ENCODE measurements at places on chromosomes 1 and 21.

GRCh38 chr1:30111431-30111830 lies 612.0 kb downstream of the MATN1 start:
- ATAC-seq = peak; percentile 48

- ATAC-seq = no peak
These were observed 25.1 kb upstream of the RNF186 start for GRCh38 chr1:19840228-19840627.

DNA sequence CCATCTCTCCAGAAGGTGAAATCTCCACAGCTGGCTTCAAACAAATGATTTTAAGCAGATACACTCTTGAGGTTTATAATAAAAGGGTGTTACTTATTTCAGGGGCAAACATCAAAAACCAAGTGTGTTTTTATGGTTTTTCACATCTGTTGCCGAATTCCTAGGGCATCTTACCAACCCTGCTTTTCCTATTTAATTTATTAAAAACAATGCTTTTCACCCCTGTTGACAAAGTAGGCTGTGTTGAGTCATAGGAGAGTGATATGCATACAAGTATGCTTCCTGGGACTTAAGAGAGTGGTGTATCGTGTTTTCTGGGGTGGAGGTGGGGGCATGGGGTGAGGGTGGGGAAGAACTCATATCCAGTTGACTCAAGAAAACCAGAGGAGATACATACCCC lies 29.3 kb upstream of the IL20 start:
- no peak for ATAC-seq

DNA sequence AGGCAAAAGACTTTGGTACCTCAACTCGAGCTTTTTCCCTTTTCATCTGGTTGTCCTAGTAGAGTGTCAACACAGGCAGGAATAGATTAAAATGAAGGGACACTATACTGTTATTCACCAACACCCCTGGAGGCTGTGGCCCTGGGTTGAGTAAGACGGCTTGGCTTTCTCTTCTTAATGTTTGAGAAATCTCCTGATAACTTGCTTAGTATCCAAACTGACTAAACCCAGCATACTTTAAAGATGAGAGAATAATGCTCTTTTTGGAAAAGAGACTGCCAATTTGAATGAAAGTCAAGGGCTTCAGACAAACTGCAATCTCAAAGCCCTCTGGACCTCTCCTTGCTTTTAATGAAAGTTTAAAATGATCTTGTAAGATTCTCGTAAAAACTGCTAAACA lies 2.6 kb upstream of the SLC30A1 start:
- ATAC-seq = no peak

DNA sequence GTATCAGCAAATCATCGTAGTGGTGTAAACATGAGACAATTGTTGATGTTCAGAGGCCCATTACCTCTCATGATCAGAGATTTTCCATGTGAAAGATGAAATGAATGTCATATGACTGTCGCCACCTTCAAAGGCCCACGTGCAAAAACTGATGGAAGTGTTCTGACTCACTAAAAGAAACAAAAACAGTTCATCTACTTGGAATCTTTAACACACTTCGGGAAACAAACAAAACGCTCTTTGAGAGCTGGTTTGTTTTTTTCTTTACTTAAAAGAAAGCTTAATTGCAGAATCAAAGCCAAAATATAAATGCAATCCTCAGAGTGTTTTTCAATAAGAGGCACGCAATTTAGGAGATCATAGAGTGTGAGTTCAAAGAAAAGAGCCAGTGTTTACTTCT lies 100.8 kb downstream of the PLPPR4 start:
- no peak for ATAC-seq

GRCh38 chr1:32546611-32547010 lies 7.4 kb downstream of the ZBTB8A start:
- ATAC-seq = no peak

DNA sequence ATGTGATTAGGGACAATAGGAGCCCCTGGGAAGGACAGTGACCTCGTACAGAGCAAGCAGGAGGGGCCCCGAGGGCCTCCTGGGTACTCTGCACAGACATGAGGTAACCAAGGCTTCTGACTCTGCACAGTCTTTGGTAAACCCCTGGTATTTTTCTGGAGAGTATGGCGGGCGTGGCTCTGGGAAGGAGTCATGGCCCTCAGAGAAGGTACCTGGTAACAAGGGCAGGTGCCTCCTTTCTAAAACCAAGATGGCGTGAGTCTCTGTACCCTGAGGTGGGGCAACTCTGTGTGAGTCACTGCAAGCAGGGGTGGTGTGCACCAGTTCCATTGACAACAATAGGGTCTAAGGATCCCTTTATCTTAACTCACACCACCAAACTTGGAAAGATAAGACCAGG lies 39.9 kb upstream of the SLC19A1 start:
- ATAC-seq = no peak

- ATAC-seq = peak; percentile 50
These were observed 14.3 kb upstream of the CD34 start for GRCh38 chr1:207925210-207925609.

DNA sequence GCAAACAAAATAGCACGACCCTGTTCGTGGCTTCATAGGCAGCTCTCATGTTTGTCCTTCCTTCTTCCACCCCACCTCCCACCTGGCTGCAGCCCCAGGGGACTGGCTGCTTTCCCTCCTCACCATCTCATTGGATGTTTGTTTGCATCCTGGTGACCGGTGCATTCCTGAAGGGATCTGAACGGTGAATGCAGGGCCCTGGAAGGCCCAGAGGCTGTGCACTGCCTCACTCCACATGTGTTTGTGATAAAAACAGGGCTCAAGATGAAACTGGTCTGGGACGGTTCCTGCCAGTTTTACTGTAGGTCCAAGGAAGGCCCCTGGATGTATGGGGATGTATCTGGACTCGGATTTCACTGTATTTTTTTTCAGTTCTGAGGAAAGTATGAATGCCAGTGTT lies 42.8 kb downstream of the CNN3 start:
- peak; percentile 27 for ATAC-seq

- ATAC-seq = no peak
These were observed 5.2 kb upstream of the DENND2D start for GRCh38 chr1:111205714-111206050.

DNA sequence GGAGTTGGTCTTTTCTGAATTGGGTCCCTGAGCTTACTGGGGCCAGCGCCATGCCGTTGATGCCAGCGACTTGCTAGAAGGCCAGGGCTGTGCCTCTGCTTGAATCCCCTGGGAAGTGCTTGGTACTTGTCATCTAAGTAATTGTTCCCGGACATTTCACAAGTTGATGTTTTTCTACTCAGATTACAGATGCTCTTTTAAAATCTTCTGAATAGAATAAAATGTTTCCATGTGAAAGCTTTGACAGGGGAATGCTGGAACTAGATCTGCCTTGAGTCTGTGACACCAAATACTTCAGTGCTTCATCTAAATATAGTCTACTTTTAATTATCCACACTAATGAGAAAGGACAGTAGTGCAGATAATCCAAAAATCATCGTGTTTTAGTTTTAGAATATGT lies 38.3 kb downstream of the PTGFRN start:
- no peak for ATAC-seq

GRCh38 chr1:47337350-47337749 lies 3.8 kb downstream of the CMPK1 start:
- no peak for ATAC-seq

DNA sequence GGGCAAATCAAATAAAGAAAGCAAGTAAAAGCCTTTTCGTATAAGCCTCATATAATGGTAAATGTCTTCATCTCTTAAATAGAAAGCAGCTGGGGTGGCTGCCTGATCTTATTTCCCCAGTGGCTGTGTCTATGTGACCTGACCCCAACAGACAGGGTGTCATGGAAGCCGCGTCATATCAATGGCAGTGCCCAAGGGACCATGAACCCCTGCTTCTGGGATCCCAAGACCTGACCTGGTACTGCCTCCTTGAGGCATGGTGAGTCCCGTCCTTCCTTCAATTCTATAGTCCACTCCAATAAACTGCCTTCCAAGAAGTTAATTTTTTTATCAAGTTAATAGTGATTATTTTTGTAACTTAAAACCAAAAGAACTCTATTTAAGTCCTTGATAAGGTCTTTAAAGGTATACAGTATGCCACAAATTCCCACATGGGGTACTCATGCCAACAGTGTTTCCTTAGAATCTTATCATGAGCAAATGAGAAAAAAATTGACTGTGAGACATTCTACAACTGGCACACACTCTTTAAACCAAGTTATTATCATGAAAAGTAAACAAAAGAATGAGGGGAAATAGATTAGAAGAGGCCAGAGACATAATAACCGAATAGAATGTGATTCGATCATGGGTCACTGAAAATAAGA lies 104.6 kb downstream of the ADSS2 start:
- no peak for ATAC-seq

DNA sequence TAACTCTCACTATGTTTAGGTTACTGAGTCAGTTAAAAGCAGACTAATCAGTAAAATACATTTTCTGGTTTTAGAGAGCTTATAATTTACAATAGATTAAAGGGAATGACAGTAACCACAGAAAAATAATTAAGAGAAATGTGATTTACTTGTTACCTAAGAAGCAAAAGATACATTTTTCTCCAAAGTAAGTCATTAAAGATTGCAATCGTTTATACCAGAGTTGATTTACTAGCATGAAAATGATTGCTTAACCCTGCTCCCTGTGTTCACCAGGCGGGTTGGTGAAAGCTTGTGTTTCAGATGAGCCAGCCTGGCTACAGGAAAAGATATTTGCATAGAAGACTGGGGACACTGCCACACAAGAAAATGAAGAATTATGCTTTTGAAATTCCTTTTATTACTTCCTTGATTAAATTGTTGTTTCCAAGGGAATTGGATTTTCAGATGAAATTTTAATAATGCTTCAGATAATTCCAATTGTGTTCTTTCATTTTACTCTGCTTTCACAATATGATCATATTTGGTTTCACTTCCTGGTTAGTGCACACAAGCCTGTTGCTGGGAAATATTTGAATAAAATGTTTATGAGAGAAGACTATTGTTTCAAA lies 27.9 kb downstream of the LRRC8B start:
- peak; percentile 63 for ATAC-seq

DNA sequence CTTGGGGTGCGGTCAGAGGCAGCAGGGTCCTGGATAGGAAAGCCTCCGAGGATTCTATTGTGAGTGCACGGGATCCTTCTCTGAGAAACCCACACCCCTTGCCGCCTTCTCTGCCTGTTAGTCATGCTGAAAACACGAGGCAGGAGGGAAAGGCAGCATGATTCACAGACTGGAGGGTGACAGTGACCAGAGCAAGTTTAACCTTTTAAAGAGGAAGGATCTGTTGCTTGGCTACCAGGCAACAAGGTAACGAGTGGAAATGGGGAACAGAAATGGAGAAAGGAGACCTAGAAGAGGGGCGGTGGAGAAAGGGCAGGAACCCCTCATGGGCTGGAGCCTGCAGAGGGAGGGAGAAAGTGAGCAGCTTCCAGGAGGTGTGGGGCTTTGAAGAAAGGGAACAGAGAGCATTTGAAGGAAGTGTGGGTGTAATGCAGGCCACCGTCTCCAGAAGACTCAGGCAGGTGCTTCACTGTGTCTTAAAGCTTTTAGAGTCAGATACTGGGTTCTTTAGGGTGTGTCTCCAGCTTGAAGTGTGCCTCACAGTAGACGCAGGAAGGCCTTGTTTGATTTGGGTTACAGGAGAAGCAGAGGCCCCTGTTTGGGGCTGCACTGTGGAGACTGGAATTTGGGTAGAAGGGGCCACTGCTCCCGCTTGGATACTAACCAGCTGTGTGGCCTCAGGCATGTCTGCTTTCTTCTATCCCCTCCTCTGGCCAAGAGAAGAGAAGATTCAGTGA lies 19.1 kb downstream of the OPTC start:
- peak; percentile 89 for ATAC-seq

GRCh38 chr1:39787468-39787867 lies 1.2 kb downstream of the BMP8B start:
- ATAC-seq = no peak

- no peak for ATAC-seq
These were observed 6.2 kb downstream of the COL18A1 start for GRCh38 chr21:45410865-45411809.

DNA sequence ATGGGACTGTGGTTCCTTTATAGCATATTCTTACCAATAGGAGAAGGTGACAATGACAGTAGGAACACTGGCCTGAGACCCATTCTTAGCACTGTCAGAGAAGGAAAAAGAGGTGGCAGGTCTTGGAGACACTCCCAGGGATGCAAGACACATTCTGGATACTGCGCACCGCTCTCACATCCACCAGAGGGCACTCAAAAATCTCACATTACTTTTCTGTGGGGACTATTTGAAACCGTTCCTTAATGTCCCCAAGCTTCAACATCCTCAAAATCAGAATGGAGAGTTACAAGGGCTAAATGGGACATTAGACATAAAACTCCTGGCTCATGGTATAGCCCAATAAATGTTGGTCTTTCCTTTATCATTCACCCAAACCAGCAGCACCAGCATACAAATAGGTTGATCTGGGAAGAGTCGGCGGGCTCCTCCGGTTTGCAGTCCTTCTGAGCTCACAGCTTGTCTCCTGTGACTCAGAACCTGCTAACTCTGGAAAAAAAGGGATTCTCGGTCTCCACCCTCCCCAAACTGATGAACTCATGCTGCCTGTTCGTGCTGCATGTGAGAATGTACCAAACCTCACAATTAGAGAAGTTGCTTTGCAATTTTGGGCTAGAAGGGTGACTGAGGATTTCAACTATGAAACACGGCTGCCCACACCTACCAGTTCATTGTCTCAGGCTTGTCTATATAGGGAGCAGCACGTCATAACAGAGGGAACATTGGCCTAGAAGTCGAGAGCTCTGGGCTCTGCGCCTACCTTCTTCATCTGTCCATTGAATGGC lies 40.2 kb downstream of the IL12RB2 start:
- peak; percentile 93 for ATAC-seq

DNA sequence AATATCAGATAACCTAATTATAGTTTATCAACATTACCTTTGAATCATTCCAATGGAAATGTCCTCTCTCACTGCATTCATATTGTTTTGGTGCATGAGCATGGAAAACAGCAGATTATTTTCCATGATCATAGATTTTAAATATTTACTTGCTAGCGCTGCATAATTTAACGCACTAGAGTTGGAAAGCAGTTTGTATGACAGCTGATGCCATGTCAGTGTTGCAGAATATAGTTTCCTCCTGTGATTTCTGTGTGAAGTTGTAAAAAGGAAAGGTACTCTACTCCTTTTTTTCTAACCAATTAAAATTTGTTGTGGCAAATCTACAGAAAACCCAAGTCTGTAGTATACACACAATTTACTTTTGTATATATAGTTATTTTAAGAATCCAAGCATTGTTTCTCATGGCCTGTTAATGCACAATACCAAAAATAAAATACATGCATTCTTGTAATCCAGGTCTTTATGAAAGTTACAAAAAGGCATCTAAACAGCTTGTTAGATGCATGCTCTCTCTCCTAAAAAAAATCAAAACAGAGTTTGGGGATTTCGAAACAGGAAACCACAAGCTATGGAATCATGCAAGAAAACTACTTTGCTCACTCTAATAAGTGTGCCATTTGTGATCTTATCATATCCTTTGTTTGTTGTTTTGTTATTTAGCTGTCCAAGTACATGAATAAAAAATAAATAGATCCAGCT lies 1.9 kb upstream of the ATG4C start:
- ATAC-seq = no peak

DNA sequence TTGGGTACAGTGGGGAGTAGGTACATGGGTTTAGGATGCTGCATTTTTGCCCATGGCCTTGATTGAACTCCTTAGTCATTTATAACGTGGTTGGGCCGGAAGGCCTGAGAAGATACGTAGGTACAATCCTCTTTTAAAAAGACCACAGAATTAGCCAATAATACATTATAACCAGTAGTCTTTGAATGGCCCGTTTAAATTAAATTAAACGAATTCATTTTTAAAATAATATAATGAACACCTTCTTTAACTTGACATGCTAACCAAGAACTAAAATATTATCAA lies 20.1 kb upstream of the ADAR start:
- ATAC-seq = no peak

All from esophagus mucosa (tissue), 1 donor.